ENCODE measurements at places on chromosomes 4 and X. TPM values are rescaled to one million over a fixed set of nuclear protein-coding genes. Genes with fewer than 3 reads are reported as not detected.

Gene TCEAL3
- total RNA-seq, result 8.8 TPM

DNA sequence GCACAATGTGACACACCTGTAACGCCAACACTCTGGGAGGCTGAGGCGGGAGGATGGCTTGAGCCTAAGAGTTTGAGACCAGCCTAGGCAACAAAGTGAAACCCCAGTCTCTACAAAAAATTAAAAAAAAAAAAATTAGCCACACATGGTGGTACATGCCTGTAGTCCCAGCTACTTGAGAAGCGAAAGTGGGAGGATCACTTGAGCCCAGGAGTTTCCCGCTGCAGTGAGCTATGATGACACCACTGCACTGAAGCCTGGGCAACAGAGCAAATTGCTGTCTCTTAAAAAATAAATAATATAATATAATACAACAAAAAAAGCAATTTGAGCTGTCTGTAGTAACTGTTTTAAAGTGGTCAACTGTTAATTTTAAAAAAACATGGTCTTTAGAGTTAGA, 13.2 kb downstream of the SPOCK3 start:
- DNase-seq, result no peak

DNA sequence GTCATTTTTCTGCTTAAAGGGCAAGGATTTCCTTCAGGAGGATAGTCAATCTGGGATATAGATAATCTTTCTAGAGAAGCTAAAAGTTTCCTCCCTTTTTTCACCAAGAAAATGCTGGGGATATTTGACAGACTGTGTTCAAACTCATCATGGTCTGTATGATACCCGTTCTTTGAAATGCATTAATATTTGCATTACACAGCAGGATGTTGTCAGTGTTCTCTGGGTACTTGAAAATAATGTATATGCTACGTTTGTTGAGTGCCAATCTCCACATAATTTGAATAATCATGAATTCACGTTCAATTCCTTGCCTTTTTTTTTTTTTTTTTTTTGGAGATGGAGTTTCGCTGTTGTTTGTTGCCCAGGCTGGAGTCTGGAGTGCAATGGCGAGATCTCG, 18.0 kb upstream of the BMPR1B start:
- DNase-seq, result no peak

DNA sequence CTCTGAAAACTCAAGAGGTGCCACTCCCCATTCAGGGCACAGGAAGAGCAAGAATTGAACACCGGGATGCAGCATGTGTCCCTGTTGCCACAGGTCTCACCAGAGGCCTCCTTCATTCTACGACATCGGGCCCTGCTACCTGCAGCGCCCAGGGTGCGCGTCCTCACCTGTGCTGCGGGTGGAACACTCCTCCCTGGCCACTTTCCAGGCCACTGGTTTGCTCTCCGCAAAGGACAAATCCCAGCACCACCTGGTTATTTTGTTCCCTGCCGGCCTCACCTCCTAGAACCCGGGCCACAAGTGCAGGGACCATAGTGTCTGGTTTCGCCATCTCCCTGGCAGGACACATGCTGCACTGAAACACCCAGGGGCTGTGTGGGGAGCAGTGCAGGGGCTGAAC, 14.3 kb upstream of the FAM3A start:
- DNase-seq, result no peak

All from cerebellum (tissue), 4 donors.